Mesothelial cell of epicardium (in vitro differentiated cells): ENCODE measurements at places on chromosomes 13 and 19. TPM values are rescaled to one million over a fixed set of nuclear protein-coding genes. Genes with fewer than 3 reads are reported as not detected.

SIGLEC7 gene
- not detected in 3 replicates for total RNA-seq

- DNase-seq = no peak
Measured at GRCh38 chr13:66965181-66965580, 265.0 kb downstream of the PCDH9 start.

GRCh38 chr19:16585094-16585801 is 13.0 kb upstream of the SLC35E1 start:
- no peak for DNase-seq

- no peak for DNase-seq
Measured at GRCh38 chr19:29491491-29491890, 34.3 kb upstream of the VSTM2B start.

GRCh38 chr19:40588110-40588854 is 11.6 kb downstream of the SHKBP1 start:
- no peak for DNase-seq
